HL-60 (cell line): ENCODE measurements at places on chromosomes 4 and X.

GRCh38 chrX:38126179-38126578 is 94.5 kb downstream of the SRPX start:
- DNase-seq: no peak

- no peak for DNase-seq
Measured at GRCh38 chrX:107448625-107448997, 841 bp upstream of the FRMPD3 start.

GRCh38 chr4:5656415-5656814 is 51.9 kb downstream of the EVC2 start:
- no peak for DNase-seq

GRCh38 chr4:152090543-152090942 is 329.7 kb upstream of the GATB start:
- DNase-seq: no peak

DNA sequence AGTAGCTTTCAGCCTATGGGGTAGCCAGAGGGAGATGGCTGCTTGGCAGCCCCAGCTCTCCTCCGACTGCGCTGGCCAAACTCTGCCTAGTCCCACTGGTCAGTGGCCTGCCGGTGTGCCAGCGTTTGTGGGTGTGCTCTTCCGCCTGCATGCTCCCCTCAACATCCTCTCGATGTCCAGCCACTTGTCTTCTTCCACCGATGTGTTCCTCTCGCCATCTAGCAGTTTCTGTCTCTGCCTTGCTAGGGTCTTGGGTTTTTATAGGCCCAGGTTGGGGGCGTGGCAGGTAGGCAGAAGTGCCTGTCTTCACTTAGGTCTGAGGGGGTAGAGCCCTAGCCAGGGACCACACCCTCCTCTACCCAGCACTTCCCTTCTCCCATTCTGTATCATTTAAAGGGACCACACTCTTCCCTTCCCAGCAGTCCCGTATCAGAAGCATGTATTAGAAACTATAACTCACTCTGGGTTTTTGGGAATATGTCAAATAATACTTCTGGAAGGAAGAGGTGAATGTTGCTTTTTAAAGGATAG is 124.4 kb downstream of the KDM6A start:
- peak; percentile 7 for DNase-seq

DNA sequence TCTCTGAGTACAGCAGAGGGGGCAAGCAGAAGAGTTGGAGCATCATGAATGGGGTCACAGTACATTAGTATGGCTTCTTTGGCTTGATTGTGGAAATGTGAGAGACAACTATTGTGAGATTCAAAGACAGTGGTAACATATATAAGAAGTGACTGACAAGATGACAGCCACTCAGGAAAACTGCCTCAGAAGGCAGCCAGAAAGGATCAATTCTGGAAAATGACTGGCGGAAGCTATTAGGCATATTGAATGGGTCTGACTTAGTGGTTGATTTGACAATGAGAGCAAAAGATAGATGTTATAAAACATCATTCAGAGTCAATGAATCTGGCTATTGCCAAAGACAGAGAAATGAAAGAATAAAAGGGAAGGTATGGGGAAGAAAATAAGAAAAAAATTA is 345.5 kb upstream of the MAGEB2 start:
- DNase-seq: no peak
